ENCODE measurements at places on chromosomes 3 and 15. TPM values are rescaled to one million over a fixed set of nuclear protein-coding genes. Genes with fewer than 3 reads are reported as not detected.

The CCR8 gene
- 0.87 TPM for total RNA-seq

The FSIP1 gene
- total RNA-seq, result 0.22 TPM

DNA sequence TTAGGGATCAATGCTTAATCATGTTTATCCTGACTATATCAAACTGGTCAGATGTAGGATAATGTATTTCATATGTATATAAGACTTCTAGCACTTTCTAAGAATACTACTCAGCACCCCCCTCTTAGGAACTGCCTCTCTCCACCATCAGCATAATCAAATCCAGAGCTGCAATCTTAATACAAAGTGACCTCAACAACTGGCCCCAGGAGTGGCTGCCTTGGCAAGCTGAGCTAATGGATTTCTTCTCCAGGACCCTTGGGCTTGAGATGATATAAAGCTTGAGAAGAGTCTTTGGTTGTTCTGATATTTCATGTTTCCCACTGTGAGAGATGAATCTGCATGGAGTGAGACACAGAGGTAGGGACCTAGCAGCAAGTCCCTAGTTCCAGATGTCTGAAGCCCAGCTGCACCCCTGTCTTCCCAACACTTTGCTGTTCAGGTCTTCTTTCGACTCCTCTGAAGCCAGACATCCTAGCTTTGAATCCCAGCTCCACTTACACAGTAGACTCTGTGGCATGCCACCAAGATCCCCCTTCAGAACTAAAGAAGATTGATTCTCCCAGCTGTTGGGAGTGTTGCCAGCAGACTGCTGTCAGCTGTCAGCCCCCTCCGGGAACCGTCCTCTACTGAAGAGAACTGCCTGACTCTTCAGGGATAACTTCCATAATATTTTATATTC is 309.3 kb upstream of the UBE2E2 start:
- no peak for DNase-seq

DNA sequence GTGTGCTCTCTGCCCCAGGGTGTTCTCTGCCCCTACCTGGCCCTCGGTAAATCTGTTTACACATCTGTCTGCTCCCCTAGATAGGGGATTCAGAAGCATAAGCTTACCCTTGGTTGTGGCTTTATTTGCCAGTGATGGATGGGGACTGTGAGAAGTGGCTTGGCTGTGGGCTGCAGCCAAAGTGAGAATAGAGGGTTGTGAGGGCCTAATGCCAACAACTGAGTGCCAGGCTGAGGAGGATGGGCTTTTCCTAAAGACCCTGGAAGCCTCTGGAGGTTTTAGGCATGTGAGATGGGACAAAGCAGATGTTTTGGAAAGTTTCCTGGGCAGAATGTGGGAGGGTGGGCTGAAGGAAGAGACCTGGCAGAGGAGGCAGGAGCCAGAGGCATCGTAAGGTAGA is 15.4 kb upstream of the APEH start:
- no peak for DNase-seq

The GRK7 gene
- not detected for total RNA-seq

The POLQ gene
- total RNA-seq, result 4.4 TPM

- DNase-seq, result no peak
Observed at GRCh38 chr3:185934767-185935464, 2.9 kb downstream of the TRA2B start.

DNA sequence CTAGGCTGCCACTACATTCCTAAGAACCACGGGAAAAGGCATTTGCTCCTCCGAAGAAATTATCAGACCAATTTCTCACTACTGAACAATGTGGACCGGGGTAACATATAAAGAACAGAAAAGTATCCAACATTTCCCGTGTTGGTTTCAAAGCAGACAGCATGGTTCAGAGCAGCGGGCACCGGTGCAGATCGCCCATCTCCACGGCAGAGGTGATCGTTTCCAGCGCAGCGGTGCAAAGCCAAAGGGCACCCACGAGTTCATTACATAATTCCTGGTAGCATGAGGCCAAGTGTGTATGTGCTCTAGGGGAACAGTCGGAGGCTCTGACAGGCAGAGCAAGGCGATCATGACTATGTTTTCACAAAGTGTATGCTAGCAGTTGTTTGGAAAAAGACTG is 13.2 kb downstream of the GRK7 start:
- no peak for DNase-seq

The IL17RB gene
- 0.53 TPM for total RNA-seq

DNA sequence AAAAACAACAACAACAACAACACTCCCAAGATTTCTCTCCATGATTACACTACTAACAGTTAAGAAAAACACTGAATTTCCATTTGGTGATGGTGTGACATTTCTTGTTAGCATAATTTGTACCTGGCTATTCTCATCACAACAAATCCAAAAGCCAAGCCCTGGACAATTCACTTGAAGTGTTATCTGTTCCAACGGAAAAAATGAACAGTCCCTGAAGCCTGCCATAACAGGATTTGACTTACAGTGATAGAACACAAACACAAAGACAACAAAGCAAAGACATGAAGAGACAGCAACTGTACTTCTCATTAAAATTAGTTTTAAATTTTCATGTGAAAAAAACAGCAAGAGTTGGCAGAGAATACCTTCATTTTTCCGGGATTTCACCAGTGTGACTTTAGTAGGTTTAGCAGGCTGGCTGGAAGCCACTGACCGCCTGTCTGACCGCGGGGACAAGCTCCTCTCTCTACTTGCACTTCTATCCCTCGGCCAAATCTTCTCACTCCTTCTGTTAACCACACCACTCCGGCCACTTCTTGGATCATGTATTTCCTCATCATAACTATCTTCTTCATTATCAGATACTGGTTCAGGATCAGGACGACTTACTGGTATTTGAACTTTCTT is 56.3 kb downstream of the TJP1 start:
- no peak for DNase-seq

DNA sequence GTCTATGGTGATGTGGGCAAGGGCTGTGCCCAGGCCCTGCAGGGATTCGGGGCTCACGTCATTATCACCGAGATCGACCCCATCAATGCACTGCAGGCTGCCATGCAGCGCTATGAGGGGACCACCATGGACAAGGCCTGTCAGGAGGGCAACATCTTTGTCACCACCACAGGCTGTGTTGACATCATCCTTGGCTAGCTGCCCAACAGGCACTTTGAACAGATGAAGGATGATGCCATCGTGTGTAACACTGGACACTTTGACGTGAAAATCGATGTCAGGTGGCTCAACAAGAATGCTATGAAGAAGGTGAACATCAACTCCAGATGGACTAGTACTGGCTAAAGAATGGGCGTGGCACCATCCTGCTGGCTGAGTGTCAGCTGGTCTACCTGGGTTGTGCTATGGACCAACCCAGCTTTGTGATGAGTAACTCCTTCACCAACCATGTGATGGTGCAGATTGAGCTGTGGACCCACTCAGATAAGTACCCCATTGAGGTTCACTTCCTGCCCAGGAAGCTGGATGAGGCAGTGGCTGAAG is 6.1 kb upstream of the USP8 start:
- no peak for DNase-seq

GRCh38 chr3:124078953-124079911 is 87.3 kb upstream of the ROPN1 start:
- DNase-seq, result no peak

- no peak for DNase-seq
Observed at GRCh38 chr3:81884791-81885190, 123.3 kb upstream of the GBE1 start.

- DNase-seq, result peak; percentile 75
Observed at GRCh38 chr15:44662478-44663409, 718 bp downstream of the SPG11 start.

DNA sequence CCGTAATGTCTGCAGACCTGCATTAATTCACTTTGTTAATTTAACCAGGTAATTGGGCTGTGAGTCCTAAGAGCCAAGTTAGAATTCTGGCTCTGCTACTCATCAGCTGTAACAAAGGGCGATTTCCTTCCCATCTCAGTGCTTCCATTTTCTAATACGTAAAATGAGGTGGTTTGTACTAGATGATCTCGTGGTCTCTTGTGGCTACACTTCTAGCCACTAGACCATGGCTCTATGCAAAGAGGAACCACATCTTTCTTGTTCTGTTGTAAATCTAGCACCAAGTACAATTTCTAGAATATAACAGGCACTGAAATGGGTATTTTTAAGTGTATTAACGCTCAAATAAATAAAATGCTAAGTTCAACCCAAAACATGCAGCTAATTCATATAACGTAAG is 174.4 kb upstream of the THBS1 start:
- DNase-seq, result no peak

DNA sequence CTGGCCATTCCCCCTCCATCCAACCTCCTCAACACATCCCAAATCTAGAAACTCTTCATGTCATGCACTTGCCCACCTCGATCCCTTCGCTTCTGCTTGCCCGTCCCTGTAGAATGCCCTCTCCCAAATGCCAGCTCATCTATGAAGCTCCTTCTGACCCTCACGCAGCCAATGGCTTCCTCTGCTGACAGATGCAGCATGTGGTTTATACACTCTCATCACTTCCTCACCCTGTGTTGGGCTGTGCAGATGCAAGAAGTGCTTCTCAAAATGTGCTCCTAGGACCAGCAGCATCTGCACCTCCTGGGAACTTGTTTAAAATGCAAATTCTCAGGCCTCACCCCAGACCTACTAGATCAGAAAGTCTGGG is 51.7 kb downstream of the SEMA5B start:
- no peak for DNase-seq

- DNase-seq, result no peak
Observed at GRCh38 chr15:46815240-46815639, 902.1 kb upstream of the SEMA6D start.

The PRKCD gene
- total RNA-seq, result 24.3 TPM

GRCh38 chr3:112627919-112628466 is 12.9 kb downstream of the CCDC80 start:
- DNase-seq, result no peak

GRCh38 chr3:174531262-174531982 is 327.7 kb upstream of the NAALADL2 start:
- DNase-seq, result no peak

DNA sequence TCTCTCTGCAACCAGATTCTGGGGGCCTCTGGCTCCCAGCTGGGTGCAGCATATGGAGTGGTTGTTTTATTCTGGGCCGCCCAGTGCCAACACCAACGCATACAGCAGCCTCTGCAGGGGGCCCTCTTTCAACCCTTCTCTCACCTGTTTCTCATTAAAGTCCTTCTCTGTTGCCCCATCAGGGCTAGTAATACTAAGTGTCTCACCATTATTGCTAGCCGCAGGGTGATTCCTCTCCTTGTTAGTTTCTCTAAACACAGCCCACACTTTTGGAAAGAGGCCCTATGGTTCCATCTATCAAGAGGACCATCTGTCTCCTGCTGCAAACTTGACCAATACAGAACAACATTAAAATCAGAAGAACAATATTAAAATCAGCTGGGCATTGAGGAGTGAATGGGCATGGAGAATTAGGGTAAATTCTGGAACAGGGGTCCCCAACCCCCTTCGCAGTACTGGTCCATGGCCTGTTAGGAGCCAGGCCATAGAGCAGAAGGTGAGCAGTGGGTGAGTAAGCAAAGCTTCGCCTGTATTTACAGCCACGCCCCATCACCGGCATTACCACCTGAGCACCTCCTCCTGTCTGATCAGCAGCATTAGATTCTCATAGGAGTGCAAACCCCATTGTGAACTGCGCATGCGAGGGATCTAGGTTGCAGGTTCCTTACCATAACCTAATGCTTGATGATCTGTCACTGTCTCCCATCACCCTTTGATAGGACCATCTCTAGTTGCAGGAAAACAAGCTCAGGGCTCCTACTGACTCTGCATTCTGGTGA is 36.5 kb downstream of the ALS2CL start:
- no peak for DNase-seq

- DNase-seq, result no peak
Observed at GRCh38 chr15:92527197-92527596, 128.4 kb downstream of the FAM174B start.

The HRH1 gene
- total RNA-seq, result 2.3 TPM

The GOLGA8K gene
- not detected for total RNA-seq

The NME9 gene
- total RNA-seq, result not detected

DNA sequence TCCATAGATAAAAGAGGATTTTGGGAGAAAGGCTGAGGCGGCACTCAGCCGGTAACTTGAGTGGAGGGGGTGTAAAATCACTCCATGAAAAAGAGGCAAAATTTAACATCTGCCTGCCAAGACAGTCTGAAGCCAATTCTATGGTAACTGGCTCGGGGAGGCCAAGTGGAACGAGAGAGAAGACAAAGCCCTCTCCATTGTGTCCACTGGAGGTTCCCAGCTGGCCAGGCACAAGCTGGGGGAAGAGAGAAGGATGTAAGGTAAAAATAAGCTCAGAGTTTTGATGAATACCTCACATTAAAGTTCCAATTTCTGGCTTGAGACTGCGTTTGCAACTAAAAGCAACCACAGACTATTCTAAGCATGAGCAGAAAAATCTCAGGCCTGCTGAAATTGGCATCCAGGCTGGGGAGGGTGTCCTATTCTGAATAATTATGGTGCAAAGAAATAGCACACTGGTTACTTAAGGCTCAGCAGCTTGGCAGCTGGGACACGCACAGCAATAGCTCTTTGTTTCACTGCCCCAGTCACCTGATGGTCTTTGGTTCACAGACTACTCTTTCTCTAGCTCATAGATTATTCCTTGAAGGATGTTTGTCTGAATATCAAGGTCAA is 48.8 kb downstream of the CHRD start:
- DNase-seq, result no peak

DNA sequence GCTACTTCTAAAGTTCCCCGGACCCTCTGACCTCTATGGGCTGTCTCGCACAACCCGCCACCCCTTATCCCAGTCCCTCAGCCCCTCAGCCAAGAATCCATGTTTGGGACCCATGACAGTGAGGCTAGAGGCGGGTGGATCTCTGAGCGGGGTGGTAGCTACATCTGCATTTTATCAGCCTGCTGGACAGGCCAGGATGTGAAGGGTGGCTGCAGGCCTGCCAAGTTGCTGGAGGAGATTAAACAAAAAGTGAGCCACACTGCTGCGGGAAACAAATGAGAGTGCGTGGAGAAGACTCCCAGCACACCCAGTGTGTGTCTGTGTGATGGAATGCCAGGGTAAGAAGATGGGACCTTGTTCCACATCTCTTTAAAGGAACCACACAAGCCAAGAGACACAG is 51.1 kb upstream of the SPATA12 start:
- DNase-seq, result no peak

The LYZL4 gene
- total RNA-seq, result not detected

GRCh38 chr15:59492389-59493377 is 54.7 kb downstream of the FAM81A start:
- DNase-seq, result peak; percentile 37

DNA sequence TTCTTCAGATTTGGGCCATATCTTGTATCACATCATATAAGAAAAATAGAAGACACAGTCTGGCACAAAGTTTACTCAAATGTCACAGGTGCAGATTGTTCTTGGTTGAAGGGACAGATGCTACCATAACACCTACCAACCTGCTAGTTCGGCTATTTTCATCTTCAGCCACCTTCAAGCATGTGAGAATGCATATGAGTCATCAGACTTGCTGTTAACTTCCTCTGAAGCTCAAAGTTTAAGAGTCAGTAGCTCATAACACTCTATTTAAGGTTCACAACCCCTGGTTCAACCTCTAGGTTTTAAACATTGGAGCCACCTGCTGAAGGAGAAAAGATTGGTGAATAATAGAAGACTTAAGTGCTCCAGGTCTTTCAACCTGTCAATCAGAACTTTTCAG is 522.8 kb downstream of the NLGN1 start:
- no peak for DNase-seq

GRCh38 chr3:192188218-192188835 is 539.0 kb downstream of the FGF12 start:
- no peak for DNase-seq

The RPS17 gene
- total RNA-seq, result 2,990 TPM

Measured in activated T-cell treated with anti-CD3 and anti-CD28 coated beads, Interleukin-2, amount 50 U/mL, for 4 hours (primary cell).